ENCODE measurements at places on chromosomes 3 and 15.

DNA sequence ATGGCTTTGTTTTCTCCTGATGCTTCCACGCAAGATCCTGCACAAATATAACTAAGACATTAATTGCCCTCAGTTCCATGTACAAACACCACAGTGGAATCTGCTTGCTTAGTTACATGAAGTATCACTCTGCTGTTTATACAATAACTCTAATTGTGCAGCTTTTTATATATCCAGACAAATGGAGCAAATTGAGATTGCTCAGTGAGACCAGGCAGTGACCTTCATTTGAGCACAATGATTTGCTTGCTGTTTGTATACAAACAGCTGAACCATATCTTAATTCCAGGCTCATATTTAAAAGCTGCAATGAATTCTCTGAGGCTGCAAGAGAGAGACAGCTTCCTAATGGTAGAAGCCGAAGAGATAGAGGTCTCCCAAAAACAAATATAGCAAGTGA is 243.7 kb downstream of the CADPS start:
- DNase-seq, result no peak

- DNase-seq, result no peak
Measured at GRCh38 chr15:101240358-101240757, 11.5 kb downstream of the CHSY1 start.

GRCh38 chr3:124032311-124032880 is 40.5 kb upstream of the ROPN1 start:
- peak; percentile 98 for DNase-seq

DNA sequence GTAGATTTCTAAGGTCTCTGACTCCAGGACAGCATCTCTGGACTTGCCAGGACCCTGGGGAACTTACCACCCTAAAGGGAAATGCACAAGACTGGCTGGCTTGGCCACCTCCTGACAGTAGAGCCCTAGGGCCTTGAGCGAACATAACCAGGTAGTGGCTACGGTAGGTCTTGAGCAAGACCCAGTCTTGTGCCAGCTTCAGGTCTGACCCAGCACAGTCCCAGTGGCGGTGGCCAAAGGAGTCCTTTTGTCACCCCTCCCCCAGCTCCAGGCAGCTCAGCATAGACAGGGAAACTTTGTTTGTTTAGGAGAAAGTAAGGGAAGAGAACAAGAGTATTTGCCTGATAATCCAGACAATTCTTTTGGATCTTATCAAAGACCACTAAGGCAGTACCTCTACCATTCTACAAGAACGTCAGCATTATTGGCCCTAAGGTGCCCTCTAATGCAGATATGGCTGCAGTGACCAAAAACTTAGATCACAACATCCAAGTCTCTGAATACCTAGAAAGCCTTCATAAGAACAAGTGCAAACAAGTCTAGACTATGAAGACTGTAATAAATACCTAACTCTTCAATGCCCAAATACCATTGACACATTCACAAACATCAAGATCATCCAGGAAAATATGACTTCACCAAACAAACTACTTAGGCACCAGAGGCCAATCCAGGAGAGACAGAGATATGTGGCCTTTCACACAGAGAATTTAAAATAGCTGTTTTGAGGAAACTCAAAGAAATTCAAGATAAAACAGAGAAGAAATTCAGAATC is 38.7 kb upstream of the FBN1 start:
- DNase-seq, result no peak

DNA sequence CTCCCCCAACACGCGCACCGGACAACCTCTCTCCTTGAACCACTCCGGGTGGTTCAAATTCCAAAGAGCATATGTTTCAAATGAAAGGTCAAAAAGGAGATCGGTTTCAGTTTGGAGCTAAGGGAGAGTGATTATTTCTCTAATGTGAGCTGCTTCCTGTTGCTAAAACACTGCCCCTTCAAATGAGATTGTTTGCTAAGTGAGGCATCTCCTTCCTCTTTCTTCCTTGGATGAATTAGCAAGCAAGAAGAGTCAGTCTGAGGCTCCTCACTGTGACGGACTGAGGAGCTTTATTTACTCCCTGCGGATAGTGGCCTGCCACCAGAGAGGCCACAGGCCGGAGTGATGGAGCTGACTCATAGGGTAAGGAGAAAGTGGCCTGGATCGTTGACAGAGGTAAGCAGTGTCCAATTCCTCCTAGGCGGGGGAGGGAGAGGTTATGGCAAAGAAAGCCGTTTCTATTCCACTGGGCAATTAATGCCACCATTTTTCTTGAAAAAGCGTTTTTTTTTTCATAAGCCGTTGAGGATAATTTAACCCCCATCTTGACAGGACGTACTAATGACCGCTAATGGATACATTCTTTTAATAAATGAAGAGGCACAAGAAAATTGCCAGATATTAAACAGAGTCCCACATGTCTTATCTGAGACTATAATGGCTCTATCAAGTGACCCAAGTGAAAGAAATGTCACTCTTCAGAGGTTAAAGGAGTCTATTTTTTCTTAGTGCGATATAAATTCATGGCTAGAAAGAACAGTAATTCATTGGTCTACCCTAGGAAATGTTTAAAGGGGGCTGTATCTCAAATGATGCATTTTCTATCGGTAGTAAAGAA is 167.0 kb upstream of the ANKRD28 start:
- no peak for DNase-seq

GRCh38 chr3:10421996-10422395 is 83.4 kb downstream of the ATP2B2 start:
- DNase-seq, result peak; percentile 13

GRCh38 chr3:165463531-165463930 is 267.3 kb upstream of the SLITRK3 start:
- no peak for DNase-seq

GRCh38 chr3:29293421-29293820 is 12.6 kb downstream of the RBMS3 start:
- DNase-seq, result no peak

GRCh38 chr3:149479621-149480325 is 5.3 kb downstream of the TM4SF4 start:
- DNase-seq, result no peak

DNA sequence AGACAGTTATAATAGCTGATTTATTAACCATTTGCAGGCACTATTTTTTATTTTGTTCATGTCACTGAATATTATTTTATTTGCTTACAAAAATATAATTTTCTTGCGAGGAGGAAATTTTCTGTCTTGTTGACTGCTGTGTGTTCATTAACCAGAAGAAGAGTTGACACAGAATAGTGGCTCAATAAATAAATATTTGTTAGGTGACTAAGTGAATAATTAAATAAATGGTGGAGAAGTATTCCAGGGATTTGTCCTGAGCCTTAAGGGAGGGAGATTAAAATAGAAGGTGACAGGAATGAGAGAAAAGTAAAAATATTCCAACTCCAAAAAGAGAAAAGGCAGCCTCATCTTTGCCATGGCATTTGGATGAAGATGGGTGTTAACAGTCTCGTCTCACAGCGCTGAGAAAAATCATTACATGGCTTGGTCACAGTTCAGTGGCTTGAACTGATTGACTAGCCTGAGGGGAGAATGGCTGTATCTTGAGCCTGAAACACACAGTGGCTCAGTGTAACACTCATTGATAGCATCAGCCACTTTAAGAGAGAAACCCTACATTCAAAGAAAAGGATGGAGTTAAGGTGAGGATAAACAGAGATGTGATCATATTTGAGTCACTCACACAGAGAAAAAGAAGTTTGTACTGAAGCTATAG is 449.9 kb upstream of the NAALADL2 start:
- DNase-seq, result no peak

DNA sequence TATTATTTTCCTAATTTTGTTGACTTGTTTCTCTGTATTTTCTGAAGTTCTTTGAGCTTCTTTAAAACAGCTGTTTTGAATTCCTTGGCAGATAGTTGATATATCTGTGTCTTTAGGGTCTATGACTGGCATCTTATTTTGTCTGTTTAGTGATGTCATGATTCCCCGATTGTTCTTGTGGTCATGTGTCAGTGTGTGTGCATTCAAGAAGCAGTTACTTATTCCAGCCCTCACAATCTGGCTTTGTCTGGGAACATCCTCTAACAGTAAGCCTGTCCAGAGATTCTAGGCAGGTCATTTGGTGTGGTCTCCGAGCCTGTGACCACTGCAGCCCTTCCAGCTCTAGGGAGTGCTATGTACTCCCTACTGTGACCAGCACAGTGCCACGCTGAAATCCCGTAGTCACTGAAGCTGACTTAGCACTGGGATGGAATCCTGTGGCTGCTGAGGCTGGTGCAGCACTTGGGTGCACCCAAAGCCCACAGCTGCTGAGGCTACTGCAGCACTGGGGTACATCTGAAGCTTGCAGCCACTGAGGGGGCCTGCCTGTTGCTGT is 6.7 kb downstream of the LNP1 start:
- DNase-seq, result no peak

DNA sequence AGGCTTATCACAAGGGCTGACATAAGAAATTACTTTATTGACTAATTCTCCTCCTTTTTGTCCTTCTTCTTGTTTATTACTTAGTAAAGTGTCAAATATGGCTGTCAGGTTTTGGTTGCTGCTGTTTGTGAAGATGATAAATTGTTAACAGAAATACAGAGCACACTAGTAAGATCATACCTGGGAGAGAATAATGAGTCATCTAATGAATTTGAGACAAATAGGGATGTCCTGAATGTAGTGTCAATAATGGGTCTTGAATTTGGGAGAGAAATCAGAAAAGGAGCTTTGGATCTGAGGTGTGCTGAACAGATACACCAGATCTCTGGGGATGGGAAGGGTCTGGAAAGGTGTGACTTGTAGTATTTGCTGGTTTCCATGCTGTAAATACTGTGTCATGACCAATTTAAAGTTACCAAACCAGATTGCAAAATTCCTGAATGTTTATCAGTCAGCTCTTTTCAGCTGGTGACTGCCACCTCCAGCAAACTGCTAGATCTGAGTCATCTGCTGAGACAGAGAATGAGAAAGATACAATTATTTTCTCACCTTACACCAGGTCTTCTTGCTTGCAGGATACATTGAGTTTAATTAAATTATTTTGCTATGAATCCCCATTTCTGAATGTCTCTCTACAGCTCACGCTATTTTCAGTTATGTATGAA is 76.7 kb upstream of the SATB1 start:
- no peak for DNase-seq

DNA sequence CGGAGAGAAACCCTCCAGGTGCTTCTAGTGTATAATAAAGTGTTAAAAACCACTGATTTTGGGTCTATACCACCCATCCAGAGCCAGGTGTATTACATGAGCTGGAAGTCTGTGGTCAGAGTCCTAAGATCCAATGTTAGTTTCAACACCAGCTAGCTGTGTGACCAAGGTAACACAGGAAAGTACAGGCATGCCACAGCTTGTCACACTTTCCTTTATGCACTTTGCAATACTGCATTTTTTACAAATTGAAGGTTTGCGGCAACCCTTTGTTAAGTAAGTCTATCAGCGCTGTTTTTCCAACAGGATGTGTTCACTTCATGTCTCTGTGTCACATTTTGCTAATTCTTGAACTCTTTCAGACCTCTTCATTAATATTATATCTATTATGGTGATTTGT is 201.3 kb upstream of the PRICKLE2 start:
- no peak for DNase-seq
